Fibroblast of lung (primary cell): ENCODE measurements at places on chromosomes 12 and 14. TPM values are rescaled to one million over a fixed set of nuclear protein-coding genes. Genes with fewer than 3 reads are reported as not detected.

The SERPINA9 gene
- not detected in 2 replicates for total RNA-seq

GRCh38 chr14:96538990-96539317 lies 36.8 kb downstream of the PAPOLA start:
- no peaks in the 10 kb centered on the region for H3K27me3 ChIP-seq
- no peak overlapping the region for H3K4me3 ChIP-seq
- DNase-seq = no peak
- H3K4me1 ChIP-seq = no peaks in the 10 kb centered on the region

DNA sequence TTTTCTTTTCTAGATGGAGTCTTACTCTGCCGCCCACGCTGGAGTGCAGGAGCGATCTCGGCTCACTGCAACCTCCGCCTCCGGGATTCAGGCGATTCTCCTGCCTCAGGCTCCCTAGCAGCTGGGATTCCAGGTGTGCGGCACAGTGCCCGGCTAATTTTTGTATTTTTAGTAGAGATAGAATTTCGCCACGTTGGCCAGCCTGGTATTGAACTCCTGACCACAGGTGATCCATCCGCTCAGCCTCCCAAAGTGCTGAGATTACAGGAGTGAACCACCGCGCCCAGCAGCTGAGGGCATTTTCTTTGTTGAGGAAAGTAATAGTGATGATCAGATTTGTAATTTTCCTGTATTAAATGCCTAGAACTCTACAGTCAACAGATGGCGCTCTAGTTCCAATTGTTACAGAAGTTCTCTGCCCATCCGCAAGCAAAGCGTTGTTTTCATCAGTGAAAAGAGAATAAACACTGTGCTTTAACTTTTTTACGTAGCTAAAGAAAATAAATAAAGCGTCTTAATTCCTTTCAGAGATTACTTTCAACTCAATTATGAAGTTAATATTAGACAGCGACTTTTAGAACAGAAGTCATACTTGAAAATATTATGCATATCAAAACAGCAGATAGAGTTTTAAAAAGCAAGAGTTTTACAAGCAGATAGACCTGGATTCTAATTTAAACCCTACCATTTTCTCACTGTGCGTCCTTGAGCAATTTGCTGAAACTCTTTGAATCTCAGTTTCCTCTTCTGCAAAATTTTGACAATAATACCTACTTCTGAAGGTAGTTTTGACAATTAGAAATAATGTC lies 335.1 kb downstream of the DUSP6 start:
- H3K4me1 ChIP-seq = no peaks in the 10 kb centered on the region
- H3K27me3 ChIP-seq = no peaks in the 10 kb centered on the region
- peak; percentile 82 for DNase-seq
- H3K36me3 ChIP-seq = no peaks in the 10 kb centered on the region
- no peak overlapping the region for H3K27ac ChIP-seq

GRCh38 chr12:46212108-46212982 lies 56.5 kb downstream of the SLC38A1 start:
- H3K4me3 ChIP-seq = no peak overlapping the region
- H3K4me1 ChIP-seq = no peaks in the 10 kb centered on the region
- H3K27me3 ChIP-seq = no peaks in the 10 kb centered on the region
- no peak overlapping the region for H3K27ac ChIP-seq

DNA sequence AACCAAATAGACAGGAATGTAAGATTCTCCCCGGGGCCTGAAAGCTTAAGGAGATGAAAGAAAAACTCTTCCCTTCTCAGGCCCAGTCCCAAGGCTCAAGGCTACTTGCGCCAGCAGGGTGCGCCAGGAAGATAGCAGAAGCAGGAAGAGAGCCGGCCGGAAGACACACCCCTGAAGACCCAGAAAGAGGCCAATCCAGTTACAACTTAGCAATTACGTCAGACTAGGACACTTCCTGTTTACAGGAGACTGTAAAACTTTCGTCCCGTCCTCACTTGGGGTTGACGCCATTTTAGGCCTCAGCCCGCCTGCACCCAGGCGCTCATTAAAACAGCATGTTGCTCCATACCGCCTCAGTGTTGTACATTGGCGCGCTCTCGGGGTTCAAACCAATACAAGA lies 9.4 kb downstream of the COX16 start:
- DNase-seq = no peak
- no peaks in the 10 kb centered on the region for H3K4me1 ChIP-seq
- no peaks in the 10 kb centered on the region for H3K36me3 ChIP-seq
- H3K27me3 ChIP-seq = no peaks in the 10 kb centered on the region

GRCh38 chr12:93793983-93794382 lies 116.8 kb downstream of the CRADD start:
- H3K4me3 ChIP-seq = no peak overlapping the region
- peak; percentile 69 for DNase-seq
- peaks cover 9% of the 10 kb centered on the region for H3K4me1 ChIP-seq
- H3K27ac ChIP-seq = no peak overlapping the region

- no peak overlapping the region for H3K27ac ChIP-seq
- H3K27me3 ChIP-seq = peaks cover 22% of the 10 kb centered on the region
- no peak for DNase-seq
- no peaks in the 10 kb centered on the region for H3K4me1 ChIP-seq
Measured at GRCh38 chr14:103164006-103164405, 40.7 kb downstream of the TNFAIP2 start.

GRCh38 chr12:98767248-98767647 lies 122.2 kb downstream of the APAF1 start:
- H3K4me1 ChIP-seq = no peaks in the 10 kb centered on the region
- H3K4me3 ChIP-seq = no peak overlapping the region
- no peaks in the 10 kb centered on the region for H3K27me3 ChIP-seq
- no peak overlapping the region for H3K27ac ChIP-seq
